ENCODE measurements at places on chromosomes 5 and 9. TPM values are rescaled to one million over a fixed set of nuclear protein-coding genes. Genes with fewer than 3 reads are reported as not detected.

- DNase-seq = peak; percentile 93
These were observed 381.8 kb downstream of the ADGRV1 start for GRCh38 chr5:90940227-90940995.

GRCh38 chr5:74501674-74502478 is 138.7 kb downstream of the ENC1 start:
- no peak for DNase-seq

DNA sequence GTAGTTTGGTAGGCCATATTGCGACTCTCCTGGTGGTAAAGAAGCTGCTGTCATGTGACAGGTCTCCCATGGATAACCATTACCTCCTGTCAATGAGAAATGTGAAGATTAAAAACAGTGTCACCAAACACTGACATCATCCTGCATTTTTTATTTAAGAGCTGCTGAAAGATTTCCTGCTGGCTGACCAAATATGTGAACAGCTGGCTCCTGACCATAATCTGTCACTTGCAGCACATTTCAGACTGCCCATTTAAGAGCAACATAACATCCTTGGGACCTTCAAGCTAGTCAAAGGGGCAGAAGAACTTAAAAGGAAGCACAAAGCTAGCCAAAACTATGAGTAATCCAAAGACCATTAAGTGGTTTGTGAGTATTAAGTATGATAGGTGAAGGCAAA is 288.0 kb downstream of the IZUMO3 start:
- peak; percentile 3 for DNase-seq

GRCh38 chr9:125630436-125630835 is 76.6 kb downstream of the MAPKAP1 start:
- no peak for DNase-seq

DNA sequence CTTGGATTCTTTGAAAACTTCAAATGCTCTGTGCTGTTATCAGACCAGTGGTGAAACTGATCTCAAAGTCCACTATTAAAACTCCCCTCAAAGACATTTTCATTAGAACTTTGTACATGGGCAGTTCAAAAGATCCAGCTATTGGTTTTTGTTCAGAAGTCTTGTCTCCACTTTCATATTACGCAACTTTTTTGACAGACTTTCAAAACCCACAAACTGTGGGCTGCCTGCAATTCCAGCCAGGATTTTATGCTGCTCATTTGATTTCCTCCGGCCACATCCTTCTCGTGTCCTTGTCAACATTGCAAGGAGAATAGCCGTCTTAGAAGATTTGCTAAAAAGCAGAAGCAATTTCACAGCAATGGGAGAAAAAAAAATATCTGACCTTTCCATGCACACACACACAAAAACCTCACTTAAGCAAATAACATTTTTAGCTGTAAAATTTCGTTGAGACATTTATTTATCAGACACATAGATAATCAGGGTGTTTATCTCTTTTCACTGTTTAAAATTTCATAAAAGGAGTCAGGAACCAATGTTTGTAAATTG is 1990.5 kb downstream of the MAT2B start:
- no peak for DNase-seq

DNA sequence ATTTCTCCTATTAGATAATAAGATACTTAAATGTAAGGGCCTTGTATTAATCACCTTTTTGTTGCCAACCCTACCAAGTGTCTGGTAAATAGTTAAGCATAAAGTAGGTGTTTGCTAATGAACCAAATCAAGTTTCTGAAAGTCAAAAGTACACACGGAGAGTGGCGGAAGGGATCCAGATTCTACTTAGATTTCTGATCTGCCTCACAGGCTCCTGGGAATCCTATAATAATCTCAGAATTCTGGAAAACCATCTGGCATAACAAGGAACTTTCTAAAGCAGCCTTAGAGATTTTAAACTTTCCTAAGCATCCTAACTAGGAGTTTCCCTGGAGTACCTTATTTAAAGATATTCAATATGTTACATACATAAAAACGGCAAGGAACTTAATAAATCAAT is 363.2 kb upstream of the SMC2 start:
- no peak for DNase-seq

DNA sequence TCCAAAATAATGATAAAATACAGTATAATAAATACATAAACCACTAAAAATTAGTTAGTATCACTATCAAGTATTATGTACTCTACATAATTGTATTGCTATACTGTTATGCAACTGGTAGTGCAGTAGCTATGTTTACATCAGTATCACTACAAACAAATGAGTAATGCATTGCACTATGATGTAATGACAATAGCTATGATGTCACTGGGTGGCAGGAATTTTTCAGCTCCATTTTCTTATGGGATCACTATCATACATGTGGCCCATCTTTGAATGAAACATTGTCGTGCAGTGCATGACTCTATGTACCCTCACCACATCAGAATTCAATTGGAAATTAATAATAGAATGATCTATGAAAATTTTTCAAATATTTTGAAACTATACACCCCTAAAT is 201.3 kb downstream of the MPDZ start:
- DNase-seq = no peak

- no peak for DNase-seq
These were observed 302.4 kb downstream of the NR3C1 start for GRCh38 chr5:143101121-143101520.

GRCh38 chr9:115650768-115651167 is 502.8 kb upstream of the PAPPA start:
- peak; percentile 16 for DNase-seq

DNA sequence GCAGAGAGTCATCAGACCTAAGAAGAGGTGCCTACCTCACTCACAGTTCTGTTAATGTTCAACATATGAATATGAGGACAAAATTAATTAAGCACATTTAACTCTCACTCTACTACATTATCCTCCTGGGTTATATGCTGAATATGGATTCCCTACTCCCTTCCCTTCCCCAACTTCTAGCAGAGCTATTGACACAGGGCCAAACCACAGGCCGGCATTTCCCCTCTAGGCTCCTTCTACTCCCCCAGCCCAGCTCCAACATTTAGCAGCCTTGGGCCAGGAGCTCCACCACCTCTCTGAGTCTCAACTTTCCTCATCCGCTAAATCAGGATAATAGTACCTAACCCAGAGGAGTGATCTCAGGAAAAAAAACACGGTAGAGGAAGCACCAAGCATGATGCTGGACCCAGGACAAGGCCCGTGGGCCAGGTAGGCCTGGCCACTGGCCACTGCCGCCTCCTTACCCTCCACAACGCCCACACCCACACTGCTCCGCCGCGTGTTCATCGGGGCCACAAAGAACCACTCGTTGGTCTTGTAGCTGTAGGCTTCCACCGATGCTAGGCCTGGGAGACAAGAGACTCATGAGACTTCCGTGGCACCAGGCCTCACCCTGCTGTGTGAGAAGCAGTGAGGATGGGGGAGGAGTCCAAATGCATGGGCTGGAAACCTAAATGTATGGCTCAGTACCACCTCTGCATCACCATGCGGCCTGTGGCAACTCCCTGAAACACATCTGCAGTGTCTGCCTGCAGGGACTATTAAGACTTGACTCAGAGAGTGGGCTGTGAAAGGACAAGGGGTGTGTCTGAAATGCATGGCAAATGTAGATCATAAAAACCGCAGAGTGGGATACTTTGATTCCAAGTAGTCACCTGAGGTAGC is 98.8 kb downstream of the KLHL3 start:
- DNase-seq = no peak

DNA sequence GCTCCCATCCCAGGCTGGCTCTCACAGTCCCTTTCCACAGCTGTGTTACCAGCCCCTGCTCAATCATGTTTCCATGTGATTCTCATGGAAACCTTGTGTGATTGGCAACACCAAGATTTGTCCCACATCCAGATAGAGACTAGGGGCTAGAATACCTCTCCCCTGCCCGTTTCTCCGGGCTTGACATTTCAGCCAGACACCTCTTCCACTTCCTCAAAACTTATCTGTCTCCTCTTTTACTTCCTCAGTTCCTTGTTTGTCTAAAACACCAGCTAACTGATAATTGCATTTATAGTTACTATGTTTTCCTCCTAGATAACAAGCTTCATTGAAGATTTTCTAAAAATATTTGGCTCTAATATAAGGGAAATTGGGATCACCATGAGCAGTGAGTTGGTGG is 16.6 kb upstream of the KCNMB1 start:
- DNase-seq = no peak

GRCh38 chr5:169354263-169354662 is 53.3 kb upstream of the SLIT3 start:
- no peak for DNase-seq

DNA sequence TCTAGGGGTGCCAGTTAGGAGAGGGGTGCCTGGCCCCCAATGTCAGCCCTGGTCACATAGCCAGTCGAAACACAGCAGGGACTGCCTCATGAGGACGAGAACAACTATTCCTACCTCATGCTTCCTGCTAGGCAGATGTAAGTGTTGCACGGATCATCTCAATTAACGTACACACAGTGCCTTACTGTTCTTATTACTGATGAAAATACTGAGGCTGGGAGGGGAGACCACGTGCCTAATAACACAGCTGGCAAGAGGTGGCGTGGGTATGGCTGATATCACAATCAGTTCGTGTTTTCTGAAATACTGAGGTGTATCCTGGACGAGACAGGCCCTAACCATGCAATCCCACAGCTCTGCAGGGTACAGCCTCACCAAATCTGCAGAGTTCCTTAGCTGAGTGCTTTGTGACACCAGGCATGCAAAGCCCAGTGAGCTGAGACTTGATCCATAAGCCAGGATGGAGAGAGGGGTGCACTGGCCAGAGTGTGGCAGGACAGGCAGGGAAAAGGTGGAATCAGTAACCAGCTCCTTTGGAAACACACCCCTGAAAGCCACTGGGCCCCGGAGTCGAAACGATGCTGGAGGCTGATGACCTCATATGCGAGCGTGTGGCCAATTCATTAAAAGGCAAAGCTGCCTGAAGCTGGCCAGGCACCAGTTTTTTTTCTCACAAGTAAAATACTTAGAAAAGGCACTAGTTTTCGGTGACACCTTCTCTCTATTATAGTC is 63.9 kb downstream of the PRRT1B start:
- DNase-seq = peak; percentile 44

- peak; percentile 95 for DNase-seq
These were observed 30.8 kb downstream of the CD180 start for GRCh38 chr5:67165526-67166459.

- peak; percentile 75 for DNase-seq
These were observed 1.7 kb upstream of the KLHL3 start for GRCh38 chr5:137737349-137738131.

GRCh38 chr5:142013734-142014521 is 1.1 kb upstream of the GNPDA1 start:
- DNase-seq = peak; percentile 37

- no peak for DNase-seq
These were observed 93.1 kb upstream of the TMED7 start for GRCh38 chr5:115718927-115719326.

DNA sequence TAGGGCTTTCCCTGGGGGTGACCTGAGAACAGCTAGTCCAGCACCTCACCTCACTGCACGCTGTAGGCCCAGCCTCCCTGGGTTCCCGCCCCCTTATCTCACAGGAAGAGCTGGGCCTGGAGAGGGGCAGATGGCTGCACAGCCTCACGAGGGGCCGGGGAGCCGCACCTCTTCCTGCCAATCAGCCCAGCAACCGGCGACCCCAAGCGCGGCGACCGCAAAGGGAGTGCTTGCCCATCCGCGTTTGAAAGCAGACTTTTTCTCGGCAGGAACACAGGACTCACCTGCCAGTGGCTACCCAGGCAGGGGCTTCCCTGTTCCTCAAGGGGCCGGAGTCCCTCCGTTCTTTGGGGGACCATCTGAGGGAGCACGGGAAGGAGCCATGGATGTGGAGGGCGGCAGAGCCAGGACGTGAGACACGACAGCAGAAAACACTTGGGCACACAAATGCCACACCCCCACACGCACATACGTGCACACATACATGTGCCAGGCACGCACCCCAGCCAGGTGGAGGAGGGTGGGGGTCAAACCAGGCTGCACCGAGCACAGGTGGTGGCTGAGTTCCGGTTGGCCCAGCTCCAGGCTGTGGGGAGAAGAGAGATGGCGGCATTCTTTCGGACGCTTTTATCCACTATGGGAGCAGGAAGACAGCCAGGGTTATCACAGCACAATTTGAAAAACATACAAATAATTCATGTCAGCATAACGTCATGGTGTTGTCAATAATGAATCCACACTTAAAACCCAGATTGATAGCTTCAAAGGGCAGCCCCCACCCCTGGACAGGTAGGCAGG is 11.3 kb downstream of the TMEM250 start:
- DNase-seq = peak; percentile 76

DNA sequence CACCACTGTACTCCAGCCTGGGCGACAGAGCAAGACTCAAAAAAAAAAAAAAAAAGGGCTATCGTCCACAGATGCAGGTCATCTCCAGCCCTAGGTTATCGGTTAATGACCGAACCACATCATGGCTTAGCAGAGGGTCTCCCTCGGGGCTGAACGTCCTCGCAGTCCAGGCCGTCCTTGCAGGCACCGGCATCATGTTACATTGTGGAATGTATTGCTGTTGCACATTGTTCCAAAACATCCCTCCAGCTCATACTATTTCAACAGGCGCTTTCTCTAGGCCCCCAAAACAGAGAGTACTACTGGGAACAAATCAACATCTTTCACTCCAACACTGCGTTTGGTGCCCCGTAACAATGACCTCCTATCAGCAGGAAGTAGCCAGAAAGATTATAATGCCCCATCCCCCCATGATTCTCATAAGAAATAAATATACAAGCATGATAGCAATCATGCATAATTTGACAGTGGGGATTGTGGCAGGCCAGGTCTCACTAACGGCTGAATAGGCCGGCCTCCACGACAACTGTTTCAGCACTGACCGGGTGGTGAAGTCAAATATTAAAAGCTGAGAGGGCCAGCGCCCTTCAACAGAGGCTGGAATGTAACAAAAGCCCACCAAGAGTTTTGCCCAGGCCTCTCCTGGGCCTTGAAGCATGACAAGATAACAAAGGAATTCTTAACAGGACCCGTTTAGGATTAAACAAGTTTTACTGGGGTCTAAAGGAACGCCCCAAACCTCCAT is 1.1 kb upstream of the LCN9 start:
- DNase-seq = no peak

DNA sequence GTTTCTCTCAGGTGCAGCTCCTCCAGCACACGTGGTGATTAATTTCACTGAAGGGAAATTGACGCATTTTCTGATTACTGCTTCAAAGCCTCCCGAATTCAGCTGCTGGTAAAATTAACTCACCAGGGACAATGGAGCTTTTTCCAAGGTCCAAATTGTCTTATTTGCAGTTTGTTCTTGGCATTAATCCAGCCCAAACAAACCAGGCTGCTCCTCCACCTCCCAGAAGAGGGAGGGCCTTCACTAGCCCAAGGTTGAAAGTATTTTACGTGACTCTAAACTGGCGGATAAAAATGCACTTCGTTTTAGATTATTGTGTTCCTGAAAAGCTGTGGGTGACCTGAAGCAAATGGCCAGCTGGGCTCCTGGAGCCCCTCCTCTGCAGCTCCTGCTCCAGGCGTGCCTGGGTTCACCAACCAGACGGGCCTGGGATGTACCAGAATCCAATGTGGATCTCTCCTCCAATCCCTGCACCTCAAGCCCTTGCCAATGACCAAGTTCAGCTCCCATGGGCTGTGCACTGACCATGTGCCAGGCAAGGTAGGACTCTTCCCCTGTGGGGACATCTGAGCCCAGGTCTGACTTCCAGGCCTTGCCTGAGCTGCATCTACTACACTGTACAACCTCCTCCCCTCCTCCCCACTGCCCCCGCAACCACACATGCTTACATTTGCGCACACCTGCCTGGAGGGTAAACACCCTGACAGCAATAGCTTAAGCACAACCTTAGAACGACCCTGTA is 193.4 kb downstream of the CDK5RAP2 start:
- peak; percentile 82 for DNase-seq

Gene ALDH1A1
- 320 TPM for total RNA-seq

Gene C7
- 317 TPM for total RNA-seq

Gene AFF4
- 83.4 TPM for total RNA-seq

Gene MEIKIN
- total RNA-seq = not detected

Gene GABRA1
- not detected for total RNA-seq

Gene CTNND2
- 0.29 TPM for total RNA-seq

Gene JAK2
- total RNA-seq = 45.1 TPM

Gene GMCL2
- not detected for total RNA-seq

Data from stomach (tissue), 19 donors.